ENCODE measurements at places on chromosomes 3 and 15.

GRCh38 chr3:85835857-85836440 is 877.2 kb downstream of the CADM2 start:
- DNase-seq = no peak

GRCh38 chr3:194272861-194273742 is 78.0 kb downstream of the CPN2 start:
- DNase-seq = no peak

DNA sequence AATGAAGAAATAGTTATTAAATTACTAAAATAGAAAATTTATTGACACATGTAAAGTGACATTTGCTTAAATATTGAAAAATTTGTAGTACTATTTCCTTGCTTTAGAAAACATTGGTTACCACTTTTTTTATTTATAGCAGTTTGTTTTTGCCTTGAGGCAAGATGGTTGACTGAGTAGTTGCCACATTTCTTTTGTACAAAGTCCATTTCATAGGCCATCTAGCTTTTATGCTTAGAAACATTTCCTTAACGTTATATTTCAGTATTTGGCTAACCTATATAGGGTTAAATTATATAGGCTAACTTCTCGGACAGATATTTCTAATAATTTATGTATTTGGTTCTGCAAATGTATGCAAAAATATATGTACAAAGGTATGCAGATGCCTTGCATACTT is 17.1 kb downstream of the CTNNB1 start:
- no peak for DNase-seq

GRCh38 chr3:35654476-35654875 is 15.2 kb downstream of the ARPP21 start:
- no peak for DNase-seq

- no peak for DNase-seq
Observed at GRCh38 chr3:123679712-123680386, 95.0 kb upstream of the HACD2 start.

- no peak for DNase-seq
Observed at GRCh38 chr15:62869116-62869515, 173.4 kb upstream of the TPM1 start.

GRCh38 chr3:143120716-143121240 is 1.2 kb downstream of the CHST2 start:
- no peak for DNase-seq

DNA sequence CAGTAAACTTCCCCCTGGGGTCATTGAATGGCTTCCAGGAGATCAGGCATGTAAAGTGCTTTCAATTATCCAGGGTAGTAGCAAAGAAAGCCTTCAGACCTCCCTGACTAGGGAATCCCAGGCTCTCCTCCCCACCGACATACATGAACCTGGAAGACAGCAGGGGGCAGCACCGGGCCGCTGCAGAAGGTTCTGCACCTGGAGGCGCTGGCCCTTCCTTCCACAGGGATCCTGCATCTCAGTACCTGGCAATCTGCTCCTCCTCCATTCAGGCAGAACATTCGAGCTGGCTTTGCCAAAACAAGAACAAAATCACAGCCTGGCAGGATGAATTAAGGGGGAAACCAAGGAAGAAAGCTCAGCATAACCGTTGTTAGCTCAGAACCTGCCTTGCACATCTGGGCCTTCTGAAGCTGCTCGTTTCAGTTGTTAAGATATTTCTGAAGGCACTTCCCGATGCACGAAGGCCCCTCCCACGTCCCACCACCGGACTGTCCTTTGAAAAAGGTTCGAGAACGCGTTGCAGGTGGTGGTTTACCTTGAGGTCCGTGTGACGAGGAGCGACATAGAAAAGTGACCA is 237.7 kb downstream of the SLCO3A1 start:
- peak; percentile 34 for DNase-seq

DNA sequence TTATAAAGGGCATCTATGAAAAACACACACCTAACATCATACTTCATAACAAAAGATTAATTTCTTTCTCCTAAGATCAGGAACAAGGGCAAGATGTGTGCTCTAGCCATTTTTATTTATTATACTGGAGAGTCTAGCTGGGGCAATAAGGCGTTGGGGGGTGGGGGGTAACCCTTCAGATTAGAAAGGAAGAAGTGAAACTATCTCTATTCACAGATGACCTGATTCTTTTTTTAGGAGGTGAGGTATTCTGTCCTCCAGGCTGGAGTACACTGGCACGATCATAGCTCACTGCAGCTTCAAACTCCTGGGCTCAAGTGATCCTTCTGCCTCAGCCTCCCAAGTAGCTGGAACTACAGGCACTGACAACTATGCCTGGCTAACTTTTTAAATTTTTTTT is 89.5 kb upstream of the MANF start:
- no peak for DNase-seq

DNA sequence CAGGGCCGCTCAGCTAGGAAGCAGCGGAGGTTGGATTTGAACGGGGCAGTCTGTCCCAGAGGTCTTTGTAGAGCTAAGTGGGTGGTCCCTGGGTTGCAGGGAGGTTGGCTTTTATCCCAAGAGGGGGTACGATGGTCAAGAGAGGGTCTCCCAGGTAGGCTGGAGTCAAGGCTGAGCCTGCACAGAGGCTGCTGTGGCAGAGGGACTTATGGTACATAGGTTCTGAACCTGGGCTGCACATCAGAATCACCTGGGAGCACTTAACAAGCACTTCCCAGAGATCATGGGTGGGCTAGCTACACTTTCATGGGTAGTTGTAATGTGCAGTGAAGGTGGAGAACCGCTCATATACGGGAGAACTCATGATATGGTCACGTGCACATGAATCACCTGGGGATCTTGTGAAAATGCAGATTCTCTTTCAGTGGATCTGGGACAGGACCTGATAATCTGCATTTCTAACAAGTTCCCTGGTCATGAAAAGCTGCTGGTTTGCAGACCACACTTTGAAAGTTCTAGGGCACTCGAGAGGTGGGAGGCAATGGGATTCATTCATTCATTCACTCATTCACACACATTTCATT is 2.9 kb upstream of the RASGRF1 start:
- DNase-seq = no peak

GRCh38 chr3:120147072-120147871 is 53.0 kb upstream of the GSK3B start:
- peak; percentile 37 for DNase-seq

GRCh38 chr3:136711277-136711676 is 40.9 kb downstream of the STAG1 start:
- no peak for DNase-seq

DNA sequence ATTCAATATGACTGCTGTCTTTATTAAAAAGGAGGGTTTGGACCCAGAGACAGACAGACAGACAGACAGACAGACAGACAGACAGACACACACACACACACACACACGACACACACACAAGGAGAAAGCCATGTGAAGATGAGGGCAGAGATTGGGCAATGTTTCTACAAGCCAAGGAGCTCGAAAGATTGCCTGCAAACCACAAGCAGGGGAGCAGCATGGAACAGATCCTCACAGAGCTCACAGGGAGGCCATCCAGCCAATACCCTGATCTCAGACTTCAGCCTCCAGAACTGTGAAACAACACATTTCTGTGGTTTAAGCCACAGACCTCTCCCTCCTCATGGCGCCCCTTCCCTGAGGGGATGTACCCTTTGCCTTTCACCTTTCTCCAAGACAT is 35.8 kb upstream of the ABHD2 start:
- DNase-seq = no peak

DNA sequence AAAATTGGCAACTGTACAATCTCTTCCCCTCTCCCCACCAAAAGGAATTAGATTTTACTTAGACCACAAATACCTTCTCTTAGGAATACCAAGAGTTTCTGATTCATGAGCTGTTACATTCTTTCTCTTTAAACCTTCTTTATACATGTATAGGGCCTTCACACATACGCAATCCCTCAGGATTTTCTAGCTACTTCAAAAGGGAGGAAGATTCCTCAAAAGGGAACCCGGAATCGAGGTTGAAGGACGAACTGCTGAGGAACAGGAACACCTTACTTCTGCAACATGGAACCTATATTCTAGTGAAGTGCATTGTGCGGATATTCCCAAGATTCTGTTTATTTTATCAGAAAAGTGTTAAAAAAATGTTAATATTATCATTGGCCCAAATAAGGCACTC is 52.3 kb downstream of the GABRB3 start:
- DNase-seq = no peak

GRCh38 chr3:18445401-18446148 is 20.4 kb upstream of the SATB1 start:
- DNase-seq = peak; percentile 85

- DNase-seq = no peak
Observed at GRCh38 chr3:55717481-55717880, 230.4 kb upstream of the WNT5A start.

GRCh38 chr15:90248789-90249202 is 560 bp upstream of the TTLL13 start:
- no peak for DNase-seq

GRCh38 chr15:25543196-25543595 is 104.4 kb upstream of the UBE3A start:
- no peak for DNase-seq

DNA sequence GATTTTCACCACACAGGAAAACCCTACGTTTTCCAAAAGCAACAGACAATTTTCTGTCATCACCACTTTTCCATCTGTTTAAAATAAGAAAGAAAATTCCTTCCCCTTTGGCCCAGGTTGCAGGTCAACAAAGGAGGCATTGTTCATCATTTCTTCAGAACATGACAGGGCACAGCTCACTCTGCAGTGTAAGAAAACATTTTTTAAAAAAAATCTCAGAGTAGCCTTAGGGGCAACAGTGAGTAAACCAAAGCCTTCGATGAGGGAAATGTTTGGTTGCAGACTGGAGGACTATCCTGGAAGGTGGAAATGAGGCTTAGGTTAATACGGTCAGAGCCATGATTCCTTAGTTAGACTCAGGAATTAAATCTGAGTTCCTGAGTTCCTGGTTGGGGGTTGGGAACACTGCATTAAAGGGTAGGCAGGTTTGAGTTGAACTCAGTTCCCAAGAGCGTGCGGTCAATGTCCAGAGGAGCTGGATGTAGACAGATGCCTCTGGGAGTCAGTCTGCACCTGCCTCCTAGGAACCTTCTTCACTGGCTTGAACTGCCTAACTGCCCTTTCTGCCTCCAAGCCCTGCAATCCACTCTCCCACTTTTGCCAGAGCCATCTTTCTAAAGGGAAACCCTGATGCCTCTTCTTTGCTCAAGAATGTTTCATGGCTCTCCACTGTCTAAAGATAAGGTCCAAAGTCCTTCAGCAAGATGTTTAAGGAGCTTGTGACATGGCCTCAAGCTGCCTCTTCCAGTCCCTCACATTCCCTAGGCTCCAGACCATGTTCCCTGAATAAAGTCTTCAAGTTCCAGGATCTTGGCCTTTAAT is 3.3 kb upstream of the HES1 start:
- DNase-seq = no peak

DNA sequence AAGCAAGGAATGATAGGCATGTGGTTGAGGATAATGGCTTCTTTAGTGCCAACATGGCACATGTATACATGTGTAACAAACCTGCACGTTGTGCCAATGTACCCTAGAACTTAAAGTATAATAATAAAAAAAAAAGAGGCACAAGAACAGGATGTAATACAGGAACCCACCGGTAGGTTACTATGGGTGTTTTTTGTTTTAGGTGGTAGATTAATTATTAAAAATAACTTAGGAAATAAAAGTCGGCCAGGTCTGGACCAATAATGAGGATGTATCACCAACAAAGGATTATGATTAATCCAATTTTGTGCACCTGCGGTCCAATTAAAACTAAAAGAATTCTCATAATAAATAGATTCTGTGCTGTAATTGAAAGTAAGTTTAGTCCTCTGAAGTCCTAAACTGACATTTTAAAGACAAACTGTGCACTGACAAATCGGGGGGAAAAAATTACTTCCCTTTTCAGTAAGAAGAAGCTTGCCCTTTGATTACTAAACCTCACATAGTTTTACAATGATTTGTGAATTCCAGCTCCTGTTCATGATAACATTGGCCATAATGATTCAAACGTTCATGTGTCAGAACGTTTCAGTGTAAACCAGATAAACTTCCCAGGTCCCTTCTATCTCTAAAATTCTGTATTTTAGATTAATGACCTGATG is 62.2 kb downstream of the CASR start:
- DNase-seq = no peak

DNA sequence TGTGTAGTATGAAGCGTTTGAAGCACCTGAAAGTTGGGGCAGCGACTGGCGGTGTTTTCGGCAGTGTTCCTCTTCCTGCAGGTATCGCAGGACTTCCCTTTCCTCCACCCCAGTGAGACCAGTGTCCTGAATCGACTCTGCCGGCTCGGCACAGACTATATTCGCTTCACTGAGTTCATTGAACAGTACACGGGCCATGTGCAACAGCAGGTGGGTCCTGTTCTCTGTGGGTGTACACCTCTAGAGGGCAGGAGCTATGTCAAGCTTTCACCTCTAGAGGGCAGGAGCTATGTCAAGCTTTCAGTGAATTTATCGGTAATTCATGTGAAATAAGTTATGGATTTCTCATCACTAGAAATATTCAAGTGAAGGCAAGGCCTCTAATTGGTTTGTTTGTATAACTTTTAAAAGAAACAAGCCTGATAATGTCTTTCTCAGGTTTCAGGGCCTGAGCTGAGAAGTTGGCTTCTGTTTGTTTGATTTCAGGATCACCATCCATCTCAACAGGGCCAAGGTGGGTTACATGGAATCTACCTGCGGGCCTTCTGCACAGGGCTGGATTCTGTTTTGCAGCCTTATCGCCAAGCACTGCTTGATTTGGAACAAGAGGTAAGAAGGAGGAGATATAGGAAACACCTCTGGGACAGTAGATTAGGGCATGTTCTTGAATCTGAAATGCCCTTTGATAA is 5.3 kb downstream of the TUBGCP4 start:
- peak; percentile 41 for DNase-seq

- no peak for DNase-seq
Observed at GRCh38 chr3:152611905-152612304, 223.0 kb upstream of the P2RY1 start.

- DNase-seq = no peak
Observed at GRCh38 chr3:17954801-17955200, 212.4 kb upstream of the TBC1D5 start.

GRCh38 chr15:76235186-76235826 is 76.0 kb downstream of the ETFA start:
- no peak for DNase-seq

- no peak for DNase-seq
Observed at GRCh38 chr15:39083213-39083612, 497.7 kb upstream of the THBS1 start.

DNA sequence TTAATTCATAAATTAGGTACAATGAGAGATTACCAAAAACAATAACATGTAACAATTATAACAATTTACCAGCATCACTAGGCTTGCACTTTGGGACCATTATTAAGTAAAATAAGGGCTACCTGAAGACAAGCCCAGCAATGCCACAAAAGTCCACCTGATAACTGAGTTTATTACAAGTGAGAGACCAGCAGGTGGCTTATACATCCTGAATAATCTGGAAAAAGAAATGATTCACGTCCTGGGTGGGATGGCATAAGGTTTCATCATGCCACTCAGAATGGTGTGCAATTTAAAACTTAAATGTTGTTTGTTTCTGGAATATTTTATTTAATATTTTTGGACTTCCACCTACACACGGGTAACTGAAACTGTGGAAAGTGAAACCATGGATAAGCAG is 1287.1 kb upstream of the GBE1 start:
- DNase-seq = no peak

- DNase-seq = no peak
Observed at GRCh38 chr3:38507120-38507519, 11.0 kb downstream of the EXOG start.

- DNase-seq = no peak
Observed at GRCh38 chr3:73868688-73869315, 244.1 kb upstream of the PDZRN3 start.

Data from activated T-cell treated with anti-CD3 and anti-CD28 coated beads, Interleukin-2, amount 50 U/mL, for 48 hours (primary cell).